Stimulated activated CD4-positive, alpha-beta T cell treated with anti-CD3 and anti-CD28 coated beads, Interleukin-1b, Interleukin-23, amount 100 ng/mL, for 24 hours (primary cell): ENCODE measurements at places on chromosomes 11 and 22.

- DNase-seq, result no peak
These were observed 10.5 kb upstream of the MGAT3 start for GRCh38 chr22:39446239-39446721.

- peak; percentile 6 for DNase-seq
These were observed 8.8 kb upstream of the CUL5 start for GRCh38 chr11:107999759-108000455.

DNA sequence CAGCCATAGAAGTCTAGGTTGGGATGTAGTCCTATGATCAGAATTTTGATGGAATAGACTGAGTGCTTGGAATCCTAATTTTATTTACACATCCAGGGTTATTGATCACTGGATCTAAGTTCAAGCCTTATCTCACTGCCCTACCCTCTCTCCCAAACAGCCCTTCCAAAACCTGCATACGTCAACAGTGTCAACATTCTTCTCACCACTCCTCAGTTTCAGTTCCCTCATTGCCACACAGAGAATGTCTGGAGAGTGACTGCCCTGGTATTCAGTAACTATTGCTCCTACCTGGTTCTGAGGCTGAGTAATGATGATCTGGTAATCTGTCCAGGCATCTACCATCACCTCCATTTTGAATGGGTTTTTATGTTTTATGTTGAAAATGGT, 60.0 kb downstream of the GLYATL1 start:
- DNase-seq, result no peak

DNA sequence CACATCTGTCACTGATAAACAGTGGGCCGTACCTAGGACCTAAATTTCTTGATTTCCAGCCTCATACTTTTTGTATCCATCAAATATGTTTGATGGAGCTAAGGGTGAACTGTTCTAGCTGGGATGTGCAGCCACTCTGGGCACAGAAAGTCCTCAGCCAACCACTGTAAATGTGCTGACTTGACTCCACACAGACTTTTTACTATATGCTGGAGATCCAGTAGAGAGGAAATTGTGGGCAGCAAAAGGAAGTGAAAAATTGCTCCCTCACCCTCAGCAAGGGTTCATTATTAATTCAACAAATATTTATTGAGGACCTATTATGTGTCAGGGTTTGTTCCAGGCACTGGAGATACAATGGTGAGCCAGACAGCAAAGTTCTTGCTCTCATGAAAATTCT, 54.2 kb upstream of the AMPD3 start:
- no peak for DNase-seq
